Activated T-helper 1 cell treated with Interleukin-2 at 50 U/mL for 16 hours (primary cell): ENCODE measurements at places on chromosomes 6 and 20.

GRCh38 chr20:17530716-17531664 lies at the start of gene BFSP1:
TSS of gene BFSP1 (minus strand) at chr20:17531379. CDS start at chr20:17531329, 50 bp downstream.
- DNase-seq, result peak; percentile 4

GRCh38 chr6:20246125-20246524 lies 33.9 kb upstream of the MBOAT1 start:
- DNase-seq, result no peak

GRCh38 chr6:50815436-50816114 lies 3.1 kb upstream of the TFAP2B start:
- no peak for DNase-seq

DNA sequence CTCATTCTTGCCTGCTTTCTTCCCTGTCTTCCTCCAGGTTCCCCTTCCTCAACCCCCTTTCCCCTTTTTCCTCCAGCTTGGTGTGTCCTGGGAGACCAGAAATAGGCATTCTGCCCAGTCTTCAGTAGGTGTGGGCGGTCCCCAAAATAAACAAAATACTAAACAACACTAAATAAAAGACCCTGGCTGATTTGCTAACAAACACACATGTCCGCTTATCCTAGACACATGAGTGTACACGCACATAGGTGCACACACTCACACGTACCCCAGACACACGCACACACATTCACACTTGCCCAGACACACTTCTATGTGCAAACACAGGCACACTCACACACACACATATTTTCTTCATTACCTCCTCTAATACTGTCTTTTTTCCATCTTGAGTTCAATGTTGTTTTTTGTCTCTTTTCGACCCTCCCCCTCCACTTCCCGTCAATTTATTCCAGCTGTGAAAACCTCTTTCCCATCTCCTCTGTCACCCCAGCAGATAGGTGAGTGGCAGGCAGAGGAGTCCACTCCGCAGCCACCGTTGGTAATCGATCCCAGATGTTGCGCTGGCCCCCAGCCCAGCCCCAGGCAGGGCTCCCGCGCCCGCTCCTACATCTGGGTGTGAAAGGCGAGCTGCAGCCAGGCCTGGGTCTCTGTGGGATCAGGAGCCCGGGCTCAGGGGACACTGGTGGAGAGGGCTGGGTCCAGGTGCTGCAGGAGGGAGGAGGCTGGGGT lies 56.9 kb upstream of the FOXP4 start:
- DNase-seq, result no peak

DNA sequence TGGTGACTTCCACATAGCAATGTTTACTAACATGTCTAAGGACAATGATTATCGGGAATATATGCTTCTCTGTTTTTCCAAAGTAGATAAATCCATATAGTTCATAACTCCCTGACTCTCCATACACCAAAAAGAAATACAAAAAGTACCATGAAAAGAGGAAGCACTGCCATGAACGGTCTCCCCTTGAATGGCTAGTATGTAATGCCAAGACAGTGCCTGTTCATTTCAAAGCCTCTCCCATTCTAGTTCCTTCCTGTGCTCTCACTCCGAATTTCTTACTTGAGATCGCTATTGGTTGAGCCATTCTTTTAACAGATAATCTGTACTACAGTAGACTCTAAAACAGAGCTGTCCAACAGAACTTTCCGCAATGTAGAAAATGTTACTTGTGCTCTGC lies 54.8 kb upstream of the EDN1 start:
- no peak for DNase-seq

DNA sequence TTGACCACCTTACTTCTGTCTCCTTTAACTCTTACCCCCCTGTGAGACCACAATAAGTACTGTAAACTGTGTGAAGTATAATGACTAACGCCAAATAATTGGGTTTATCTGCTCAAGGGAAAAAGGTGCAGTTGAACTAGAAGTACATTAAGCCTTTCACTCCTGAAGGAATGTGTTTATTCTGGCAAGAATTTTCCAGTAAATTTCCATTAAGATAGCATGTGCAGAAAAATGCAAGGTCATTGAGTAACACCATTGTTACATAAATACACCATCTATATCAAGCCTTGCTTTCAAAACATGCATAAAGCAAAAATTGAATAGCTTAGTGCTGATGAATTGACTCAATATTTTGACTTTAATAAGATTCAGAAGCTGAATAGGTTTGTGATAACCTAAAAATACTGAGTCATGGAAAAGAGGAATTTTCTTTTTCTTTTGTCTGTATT lies 65.4 kb downstream of the ARHGAP18 start:
- DNase-seq, result no peak

GRCh38 chr20:38222231-38222922 lies 38.2 kb downstream of the KIAA1755 start:
- DNase-seq, result peak; percentile 13

DNA sequence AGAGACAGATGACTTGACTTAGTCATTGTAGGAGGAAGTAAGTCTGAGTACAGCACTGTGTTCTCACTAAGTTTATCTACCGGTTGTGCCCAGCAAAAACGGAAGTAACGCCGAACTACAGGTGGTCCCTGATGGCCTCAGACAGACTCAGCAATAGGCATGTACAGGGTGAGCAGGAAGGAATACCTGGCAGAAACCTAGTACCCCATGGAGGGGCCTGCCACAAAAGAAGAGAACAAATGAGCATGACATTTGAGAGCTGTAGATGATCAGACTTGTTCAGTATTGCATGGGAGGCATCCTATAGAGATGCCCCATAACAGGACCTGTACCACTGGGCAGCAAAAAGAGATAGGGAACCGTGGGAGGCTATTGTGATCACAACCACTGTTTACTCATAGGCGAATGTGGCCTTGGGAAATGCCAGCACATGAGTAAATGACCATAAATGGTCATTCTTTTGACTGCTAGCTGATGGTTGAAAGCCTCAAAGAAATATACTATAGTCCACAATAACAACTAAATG lies 106.4 kb upstream of the TAB2 start:
- no peak for DNase-seq

DNA sequence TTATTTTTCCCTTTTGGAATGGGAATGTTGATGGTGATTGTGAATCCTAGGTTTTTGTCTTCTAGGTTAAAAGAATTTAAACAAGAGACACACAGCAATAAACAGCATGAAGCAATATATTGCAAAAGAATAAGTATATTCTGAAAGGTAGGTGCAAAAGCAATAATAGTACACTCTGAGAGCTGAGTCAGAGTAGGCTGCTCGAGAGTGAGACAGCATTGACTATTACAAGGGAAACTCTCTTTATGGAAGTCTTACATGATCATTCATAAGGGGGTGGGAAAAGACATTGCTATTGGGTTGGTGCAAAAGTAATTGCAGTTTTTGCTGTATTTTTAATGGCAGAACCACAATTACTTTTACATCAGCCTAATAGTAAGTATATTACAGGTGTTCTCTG lies 25.0 kb downstream of the FBXO5 start:
- no peak for DNase-seq

GRCh38 chr6:83511901-83512681 lies at the start of gene PRSS35:
TSS of gene PRSS35 (plus strand) at chr6:83512534. CDS start at chr6:83523442, 10,908 bp downstream.
- DNase-seq, result no peak

DNA sequence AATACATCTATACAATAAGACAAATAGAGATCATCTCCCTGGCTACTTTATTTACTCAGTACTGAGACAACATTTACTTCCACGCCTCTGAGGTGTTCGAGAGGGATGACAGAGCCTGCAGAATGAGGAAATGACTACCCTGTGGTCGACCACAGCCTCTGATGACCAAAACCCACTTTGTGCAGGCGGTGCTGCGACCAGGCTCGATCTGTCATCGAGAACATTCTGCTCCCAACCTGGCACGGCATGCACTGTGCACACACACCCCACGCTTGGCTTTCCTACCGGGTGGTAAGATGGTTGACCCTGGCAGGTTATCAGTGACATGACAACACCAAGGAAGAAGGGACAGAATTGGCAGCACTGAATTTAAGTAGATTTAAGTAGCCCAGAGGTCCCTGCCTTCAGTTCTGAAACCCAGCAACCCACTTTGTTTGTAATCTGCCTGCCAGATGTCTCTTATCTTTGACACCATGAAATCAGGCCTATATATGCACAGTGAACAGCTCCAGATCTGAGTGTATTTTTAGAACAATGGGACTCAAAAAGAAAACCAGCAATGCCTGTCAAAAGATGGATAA lies 42.6 kb downstream of the TTI1 start:
- DNase-seq, result no peak

DNA sequence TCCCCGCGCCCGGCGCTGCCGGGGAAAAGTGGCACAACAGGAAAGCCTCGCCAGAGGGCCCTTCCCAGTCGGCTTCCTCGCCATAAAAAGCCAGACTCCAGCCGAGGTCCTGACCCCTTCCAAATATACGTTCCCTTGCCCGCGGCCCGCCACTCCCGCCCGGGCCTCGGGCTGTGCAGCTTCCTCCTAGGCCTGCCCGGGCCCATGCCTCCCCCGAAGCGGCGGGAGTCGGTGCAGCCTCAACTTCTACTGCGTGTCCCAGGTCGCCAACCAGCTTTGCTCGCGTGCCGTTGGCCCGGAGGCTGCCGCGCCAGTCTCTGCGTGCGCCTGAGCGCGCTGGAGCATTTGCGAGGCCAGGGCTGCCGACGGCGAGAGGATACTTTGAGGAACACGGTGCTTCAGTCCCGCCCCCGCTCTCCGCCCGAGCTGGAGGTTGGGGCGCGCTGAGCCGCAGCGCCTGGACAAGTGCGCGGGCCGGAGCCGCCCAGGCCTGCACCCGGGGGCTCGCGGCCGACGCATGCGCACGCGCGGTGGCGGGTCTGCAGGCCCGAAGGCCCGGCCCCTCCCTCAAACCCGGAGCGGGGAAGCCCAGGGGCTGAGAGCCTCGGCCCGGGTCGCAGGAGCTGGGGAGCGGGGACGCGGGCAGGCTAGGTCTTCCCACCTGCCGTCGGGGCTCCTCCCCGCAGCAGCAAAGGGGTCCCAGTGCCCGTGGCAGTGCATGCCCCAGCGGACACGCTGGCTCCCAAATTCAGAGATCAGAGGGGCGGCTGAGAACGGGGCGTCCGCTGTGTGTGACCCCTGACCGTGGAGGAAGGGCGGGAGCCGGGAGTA lies 10.2 kb downstream of the FOXC1 start:
- no peak for DNase-seq

DNA sequence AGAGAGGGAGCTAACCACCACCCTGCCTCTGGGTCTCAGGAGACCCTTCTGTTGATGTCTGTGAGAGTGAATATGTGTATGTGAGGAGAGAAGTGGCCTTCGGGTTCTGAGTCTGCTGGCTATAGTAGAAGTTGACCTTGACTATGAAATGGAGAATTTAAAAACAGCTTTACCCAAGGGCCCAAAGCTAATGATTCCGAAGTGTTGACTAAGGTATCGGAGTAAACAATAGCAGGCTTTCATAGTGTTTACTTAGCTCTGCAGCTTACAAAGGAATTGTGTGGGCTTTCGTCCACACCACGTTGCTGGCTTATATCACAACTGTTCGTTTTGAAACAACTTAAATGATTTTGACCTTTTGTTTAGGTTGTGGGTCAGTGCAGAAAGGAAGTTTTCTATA lies 126.5 kb upstream of the JAG1 start:
- no peak for DNase-seq

- DNase-seq, result no peak
These were observed 192.0 kb upstream of the PLN start for GRCh38 chr6:118356054-118356453.

DNA sequence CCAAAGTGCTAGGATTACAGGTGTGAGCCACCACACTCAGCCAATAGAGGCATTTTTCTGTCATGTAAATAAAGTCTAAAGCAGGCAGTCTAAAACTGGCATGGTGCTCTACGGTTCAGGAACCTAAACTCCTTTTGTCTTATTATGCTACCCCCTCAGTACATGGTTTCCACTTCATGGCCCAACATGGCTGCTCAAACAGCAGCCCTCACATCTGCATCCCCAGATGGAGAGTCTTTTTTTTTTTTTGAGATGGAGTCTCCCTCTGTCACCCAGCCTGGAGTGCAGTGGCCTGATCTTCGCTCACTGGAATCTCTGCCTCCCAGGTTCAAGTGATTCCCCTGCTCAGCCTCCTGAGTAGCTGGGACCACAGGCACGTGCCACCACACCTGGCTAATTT lies 38.3 kb downstream of the SLC52A3 start:
- no peak for DNase-seq

GRCh38 chr20:23178806-23179205 lies 92.7 kb upstream of the CD93 start:
- DNase-seq, result no peak

DNA sequence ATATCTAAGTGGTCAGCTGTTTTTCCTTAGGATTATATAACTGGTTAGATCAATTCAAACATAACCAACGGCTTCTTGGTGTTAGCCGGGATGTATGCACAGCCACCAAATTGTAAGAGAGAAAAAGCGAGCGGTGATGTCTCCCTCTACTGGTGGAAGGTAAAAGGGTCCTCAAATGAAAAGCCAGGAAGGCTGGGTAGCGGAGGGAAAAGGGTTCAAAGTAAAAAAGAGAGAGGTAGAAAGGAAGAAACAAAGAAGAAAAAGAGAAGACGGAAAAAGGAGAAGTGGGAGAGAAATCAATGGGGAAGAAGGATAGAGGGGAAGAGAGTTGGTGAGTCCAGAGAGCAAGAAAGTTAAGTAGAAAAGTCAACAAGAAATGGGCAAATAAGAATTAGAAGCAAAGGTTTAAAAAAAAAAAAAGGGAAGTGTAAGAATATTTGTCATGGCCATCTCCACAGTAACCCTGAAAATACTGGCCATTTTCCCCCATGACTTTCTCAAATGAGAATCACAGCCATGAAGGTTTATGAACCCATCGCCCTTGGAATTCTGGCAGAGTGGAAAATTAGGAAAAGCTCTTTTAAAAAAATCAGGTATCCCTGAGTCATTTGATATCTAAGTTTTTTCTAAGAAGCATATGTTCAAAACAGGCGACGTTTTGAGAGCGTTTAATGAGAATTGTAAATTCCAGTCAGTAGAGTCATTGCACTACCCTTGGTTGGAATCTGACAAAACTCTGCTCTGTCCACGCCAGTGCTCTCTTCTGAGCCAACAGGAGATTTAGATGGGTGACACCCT lies 155.6 kb upstream of the SNX9 start:
- DNase-seq, result peak; percentile 32

DNA sequence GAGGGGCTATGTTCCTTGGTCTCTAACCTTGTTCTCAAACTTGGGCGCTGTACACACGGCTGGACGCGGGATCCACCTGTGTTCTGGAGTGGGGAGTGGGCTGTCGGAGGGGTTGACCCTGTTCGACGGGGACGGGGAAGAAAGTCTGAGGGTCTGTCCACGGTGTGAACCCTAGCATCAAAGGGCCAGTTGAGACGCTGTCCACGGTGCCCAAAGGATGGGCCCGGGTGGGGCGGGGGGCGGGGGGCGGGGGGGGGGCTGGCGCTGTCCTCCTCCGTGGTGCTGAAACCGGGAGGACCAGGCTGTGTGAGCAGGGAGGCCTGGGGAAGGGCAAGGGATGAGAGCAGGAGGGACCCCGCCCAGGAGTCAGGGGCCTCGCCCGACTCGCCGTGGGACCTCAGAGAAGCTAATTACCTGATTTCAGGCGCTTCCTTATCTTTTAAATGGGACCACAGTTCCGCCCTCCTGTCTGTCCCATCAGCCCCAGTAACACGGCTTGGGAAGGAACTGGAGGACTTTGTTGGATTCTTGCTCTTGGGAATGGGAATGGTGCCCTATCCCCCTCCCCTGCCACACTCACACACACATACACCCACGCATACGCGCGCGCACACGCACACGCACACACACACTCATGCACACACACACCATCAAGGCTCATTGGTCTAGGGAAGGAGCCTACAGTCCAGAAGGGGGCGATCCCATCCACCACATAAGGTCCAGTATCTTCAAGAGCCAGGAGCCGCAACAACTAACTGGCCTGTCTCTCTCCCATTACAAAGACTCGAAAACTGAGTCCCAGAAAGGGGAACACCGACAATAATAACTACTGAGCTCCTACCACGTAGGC lies 1.0 kb upstream of the VSTM2L start:
- no peak for DNase-seq
